Motor neuron (in vitro differentiated cells): ENCODE measurements at places on chromosomes 5 and 9. TPM values are rescaled to one million over a fixed set of nuclear protein-coding genes. Genes with fewer than 3 reads are reported as not detected.

Gene CCNO
- total RNA-seq, result 1.4 and 1.6 TPM in 2 replicates

Gene C9
- total RNA-seq, result not detected in 2 replicates

Gene MLANA
- total RNA-seq, result 1.1 and 1.3 TPM in 2 replicates

Gene TRPM6
- total RNA-seq, result 0.36 and 0.86 TPM in 2 replicates
